ENCODE measurements at places on chromosomes 7 and 10.

DNA sequence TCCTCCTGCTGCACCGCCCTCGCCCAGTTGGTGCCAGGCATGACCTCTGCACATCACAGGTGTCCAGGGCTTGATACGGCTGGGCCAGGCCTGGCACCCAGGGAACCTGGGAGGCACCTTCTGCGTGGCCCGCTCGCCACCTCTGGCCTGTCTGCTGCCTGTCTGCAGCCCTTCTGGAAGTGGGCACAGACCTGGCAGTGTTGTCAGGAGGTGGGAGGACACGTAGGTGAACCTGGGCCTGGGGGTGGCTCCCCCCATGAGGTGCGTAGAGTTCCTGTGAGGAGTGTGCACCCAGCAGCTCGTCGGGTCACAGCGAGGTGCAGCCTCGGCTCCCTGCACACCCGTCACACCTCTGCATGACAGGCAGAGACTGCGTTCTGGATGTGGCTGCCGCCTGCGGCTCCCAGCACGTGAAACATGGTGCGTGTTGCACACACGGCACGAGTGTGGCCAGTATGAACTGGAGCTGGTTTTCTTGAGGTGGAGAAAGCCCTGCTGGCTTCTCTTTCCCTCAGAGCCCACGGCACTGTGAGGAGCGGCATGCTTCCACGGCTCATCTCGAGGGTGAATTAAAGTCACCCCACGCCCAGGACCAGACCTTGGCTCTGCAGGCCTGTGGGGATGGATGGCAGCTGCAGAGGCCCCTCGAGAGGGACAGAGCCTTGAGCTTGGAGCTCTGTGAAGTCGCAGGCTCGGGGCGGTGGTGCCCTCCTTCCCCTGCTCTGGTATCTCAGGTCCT lies 24.8 kb downstream of the INPP5A start:
- DNase-seq: no peak

DNA sequence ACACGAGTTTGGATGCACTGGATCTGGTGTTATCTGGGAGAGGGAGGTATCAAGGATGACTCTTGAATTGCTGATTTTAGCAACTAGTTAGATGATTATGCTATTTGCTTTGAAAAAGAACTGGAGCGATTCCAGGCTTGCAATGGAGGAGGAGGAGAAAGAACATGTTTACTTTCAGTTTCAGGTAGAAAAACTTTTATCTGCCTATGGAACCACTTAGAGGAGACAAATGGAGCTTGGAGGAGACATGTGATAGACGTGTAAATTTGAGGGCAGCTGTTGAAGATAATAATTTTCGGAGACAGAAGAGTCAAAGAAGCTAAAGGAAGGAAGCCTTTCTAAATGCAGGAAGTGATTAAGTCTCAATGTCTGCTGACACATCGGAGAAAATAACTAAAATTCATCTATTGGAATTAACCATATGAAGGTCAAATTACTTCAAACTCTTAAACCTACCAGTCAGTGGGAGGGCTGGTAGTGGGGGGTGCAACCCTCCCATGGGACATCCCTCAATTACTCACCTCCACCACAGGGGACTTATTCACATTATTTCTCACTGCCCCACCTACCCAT lies 56.4 kb upstream of the GNAI1 start:
- DNase-seq: peak; percentile 36

DNA sequence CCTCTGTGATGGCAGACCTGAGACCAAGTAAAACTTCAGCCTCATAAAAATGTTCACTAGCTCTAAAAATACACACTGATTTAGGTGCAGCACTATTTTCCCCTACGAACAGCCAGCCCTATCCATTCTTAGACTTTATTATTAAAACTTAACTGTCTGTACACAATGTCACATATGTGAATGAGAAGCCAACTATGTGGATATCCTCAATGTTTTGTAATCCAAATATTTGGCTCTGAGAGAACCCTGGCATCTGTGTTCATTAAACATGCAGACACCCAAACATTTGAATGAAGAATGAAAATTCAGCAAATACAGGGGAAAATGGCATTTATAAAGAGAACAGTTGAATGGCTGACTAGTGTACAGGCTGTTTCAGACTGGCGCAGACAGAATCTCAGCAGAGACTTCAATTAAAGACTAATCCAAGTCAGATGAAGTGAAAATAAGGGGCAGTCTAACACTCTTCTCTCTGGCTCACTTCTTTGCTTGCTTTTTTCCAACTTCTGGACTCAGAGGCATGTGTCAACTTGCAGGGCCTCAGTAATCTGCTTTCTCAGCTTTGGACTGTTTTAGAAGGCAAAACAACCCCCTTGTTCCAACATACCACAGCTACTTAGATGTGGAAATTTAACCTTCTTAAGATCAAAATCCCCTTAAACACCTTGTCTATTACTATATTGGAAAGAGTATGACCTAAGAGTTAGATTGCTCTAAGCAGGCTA lies 47.4 kb upstream of the FAM180A start:
- DNase-seq: no peak

DNA sequence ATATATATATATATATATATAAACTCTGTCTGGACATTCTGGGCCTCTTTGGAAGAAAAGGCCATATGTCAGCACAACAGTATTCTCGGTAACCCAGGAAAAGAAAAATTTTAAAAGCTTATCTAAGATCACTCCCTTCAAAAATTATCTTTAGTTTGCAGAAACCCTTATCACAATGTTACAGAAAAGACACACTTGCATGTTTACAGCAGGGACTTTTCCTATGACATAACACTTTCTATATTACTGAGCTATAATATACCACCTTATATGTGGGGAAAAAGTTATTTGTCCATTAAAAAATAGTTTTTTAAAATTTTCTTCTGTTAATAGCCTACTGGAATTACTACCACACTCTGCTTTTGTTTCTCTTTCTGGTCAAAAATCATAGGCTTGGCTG lies 25.4 kb downstream of the ANKRD61 start:
- DNase-seq: no peak

DNA sequence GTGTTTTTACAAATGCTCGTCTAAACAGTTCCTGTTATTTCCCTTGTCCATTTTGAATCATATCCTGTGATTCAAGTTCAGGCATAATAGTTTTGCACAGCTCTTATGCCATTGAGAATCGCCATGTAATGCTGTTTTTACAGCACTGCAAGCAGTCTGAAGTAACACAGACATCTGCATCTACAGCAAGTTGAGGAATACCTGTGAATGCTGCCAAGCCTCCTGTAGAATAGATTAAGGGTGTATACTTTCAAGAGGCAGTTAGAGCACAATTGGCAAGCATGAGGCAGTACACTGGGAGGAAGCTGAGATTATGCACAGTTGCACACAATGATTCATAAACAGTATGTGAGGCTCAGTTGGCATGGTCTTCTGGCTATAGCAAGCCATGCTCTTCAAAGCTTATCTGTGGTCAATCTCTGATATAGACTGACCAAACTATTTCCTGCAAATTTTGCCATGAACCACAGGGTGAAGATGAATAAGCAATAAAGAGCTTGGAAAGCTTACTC lies 121.9 kb upstream of the AKR1E2 start:
- DNase-seq: no peak

GRCh38 chr7:158809596-158809995 lies 19.7 kb downstream of the ESYT2 start:
- no peak for DNase-seq

DNA sequence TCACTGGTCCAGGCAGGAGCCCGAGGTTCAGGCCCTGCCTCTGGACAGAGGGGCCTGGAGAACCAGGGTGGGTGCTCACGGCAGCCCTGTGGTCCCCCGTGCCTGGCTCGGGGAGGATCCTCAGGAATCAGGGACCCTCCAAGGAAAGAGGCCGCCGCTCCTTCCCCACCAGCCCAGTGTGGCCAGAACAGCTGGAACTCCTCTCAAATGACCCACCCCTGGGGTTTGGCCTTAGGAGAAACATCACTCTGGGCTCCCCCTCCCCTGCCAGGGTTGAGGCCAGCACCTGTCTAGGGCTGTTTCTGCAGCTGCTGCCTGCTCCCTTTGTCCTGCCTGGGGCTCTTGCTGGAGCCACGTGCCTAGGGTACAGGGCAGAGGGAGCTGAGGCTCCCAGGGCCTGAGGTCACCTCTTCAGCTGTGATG lies 161.0 kb downstream of the RNF216 start:
- DNase-seq: peak; percentile 82

DNA sequence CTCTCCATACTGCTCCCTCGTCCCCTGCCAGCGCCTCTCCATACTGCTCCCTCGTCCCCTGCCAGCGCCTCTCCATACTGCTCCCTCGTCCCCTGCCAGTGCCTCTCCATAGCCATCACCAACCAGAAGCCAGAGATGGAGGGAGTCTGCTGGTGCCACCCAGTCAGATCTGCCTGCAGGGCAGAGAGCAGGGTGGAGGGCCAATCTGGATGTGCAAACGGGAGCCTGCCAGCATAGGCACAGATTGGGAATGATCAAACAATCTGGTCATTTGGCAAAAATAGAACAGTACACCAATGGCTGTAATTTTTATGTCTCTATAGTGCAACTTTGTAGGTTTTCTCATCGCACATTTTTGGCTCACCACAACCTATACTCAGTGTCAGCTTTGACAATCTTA lies 76.9 kb upstream of the LRRC4 start:
- DNase-seq: no peak
